Mesothelial cell of epicardium (in vitro differentiated cells): ENCODE measurements at places on chromosomes 12 and 14. TPM values are rescaled to one million over a fixed set of nuclear protein-coding genes. Genes with fewer than 3 reads are reported as not detected.

- no peak for DNase-seq
These were observed 113.4 kb downstream of the CRADD start for GRCh38 chr12:93790472-93791152.

DNA sequence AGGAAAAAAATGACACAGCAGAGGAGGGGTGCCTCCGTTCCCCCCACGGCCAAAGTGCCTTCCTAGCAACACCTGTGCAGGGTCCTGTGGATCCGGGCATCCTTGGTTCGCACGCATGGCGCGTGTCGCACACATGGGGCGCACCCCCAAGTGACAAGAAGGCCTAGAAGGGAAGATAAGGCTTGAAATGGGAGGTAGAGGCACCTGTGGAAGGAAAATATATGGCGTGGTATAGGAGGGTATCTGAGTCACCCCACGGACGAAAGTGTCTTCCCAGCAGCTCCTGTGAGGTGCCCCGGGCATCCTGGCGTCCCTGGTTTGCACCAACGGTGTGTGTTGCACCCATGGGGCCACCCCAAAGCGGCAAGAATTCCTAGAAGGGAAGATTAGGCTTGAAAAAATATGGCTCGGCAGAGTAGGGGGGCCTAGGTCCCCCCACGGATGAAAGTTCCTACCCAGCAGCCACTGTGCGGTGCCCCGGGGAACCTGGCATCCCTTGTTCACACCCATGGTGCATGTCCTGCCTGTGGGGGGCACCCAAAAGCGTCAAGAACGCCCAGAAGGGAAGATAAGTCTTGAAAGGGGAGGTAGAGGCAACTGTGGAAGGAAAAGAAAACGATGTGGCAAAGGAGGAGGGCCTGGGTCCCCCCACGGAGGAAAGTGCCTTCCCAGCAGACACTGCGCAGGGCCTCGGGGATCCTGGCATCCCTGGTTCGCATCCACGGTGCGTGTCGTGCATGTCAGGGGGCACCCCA is 280.0 kb downstream of the ALG10 start:
- no peak for DNase-seq

- no peak for DNase-seq
These were observed 7.4 kb downstream of the PRKCH start for GRCh38 chr14:61328626-61329262.

The C12orf50 gene
- 0.07 to 0.22 TPM (median 0.13 TPM) in 3 replicates for total RNA-seq
